SK-N-SH treated with all-trans-retinoic acid at 6 μM for 48 hours (cell line): ENCODE measurements at places on chromosomes 2 and 18.

- ATAC-seq: no peak
Measured at GRCh38 chr2:72157871-72158771, 10.5 kb upstream of the CYP26B1 start.

- ATAC-seq: no peak
Measured at GRCh38 chr2:133821107-133821760, 253.0 kb upstream of the NCKAP5 start.

GRCh38 chr2:36397728-36398413, 42.3 kb downstream of the CRIM1 start:
- ATAC-seq: no peak

- ATAC-seq: no peak
Measured at GRCh38 chr18:30094556-30094955, 948.0 kb downstream of the DSC3 start.

DNA sequence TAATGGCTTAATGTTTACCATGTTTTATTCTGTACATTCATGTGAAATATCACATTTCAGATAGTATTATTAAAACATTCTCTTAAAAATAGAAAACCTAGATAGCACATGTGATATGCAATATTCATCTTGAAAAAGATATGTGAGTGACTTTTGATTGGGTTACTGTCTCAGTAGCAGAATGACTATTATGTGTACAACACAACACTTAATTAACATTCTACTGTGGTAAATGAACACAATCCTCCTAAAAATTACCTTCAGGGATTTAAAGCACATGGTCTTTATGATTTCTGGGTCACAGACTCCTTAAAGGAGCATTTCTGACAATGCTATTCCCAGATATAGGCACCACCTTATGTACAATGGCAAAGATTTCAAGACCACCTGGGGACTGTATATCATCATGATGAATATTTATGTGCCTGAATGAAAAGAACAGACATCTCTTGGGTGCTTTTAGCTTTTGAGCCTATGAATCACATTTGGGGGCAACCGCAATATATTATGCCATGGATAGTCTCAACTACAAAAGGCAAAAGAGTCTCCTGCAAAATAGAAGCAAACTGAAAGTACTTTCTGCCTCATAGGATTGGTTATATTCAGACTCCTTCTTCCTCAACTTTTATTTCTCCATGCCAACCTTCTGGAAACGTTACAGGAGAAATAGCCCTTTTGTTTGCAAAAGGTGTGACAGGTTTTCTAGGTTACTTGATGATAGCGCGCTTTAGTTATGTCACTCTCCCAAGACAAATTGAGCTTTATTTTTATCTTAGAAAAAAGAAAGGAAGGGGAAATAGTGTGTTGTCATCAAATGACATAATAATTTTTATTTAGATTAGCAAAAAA, 259.0 kb downstream of the CALCRL start:
- no peak for ATAC-seq

GRCh38 chr2:165635532-165635931, 158.5 kb downstream of the GALNT3 start:
- ATAC-seq: no peak

GRCh38 chr18:34482204-34482603, 227.9 kb upstream of the DTNA start:
- ATAC-seq: no peak

- peak; percentile 20 for ATAC-seq
Measured at GRCh38 chr2:28661589-28662001, 90.0 kb upstream of the PPP1CB start.

- no peak for ATAC-seq
Measured at GRCh38 chr2:138182937-138183312, 218.7 kb downstream of the HNMT start.

DNA sequence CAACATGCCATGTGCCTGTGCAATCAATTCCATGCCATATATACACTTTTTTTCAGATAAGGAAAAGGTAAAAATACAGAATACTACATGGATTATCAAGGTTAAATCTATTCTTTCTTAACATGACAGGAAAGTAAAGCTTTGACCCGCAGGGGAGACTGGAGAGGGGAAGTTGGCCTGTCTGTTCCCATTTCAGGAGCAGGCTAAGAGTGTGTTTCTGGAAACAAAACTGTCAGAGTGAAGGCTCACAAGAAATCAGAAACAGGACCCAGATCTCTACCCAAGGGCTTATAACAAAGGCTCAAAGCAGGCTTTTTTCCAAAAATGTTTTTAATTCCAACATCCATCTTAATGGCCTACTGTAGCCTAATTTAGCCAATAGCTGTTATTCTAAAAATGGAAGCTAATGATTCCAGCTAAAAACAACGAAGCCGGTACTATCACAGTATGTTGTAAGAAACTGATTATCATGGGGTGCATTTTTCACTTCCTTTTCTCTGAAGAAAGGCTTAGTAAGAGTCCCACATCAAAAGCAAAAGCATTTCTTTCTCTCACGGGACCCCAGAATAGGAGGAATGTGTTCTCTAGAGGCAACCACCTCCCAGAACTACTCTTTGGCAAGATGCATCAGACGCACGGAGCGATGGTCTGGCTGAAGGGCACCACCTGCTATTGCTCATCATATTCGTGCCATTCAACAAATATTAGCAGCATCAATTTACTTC, 41.4 kb downstream of the FECH start:
- no peak for ATAC-seq

DNA sequence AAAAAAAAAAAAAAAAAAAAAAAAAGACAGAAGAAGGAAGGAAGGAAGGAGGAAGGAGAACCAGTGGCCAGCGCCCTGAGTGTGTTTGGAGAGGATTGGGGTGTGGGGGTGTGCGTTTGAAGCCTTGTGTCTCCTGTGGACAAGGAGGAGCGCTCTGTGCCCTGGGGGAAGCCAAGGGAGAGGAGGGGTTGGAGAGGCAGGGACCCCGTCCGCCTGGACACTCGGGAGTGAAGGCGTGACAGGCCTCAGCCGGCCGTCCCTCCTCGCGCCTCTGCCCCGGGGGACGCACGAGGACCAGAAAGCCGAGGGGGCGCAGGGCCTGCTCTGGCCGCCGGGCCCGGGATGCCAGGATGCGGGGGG, 44.9 kb downstream of the SERTAD2 start:
- no peak for ATAC-seq

DNA sequence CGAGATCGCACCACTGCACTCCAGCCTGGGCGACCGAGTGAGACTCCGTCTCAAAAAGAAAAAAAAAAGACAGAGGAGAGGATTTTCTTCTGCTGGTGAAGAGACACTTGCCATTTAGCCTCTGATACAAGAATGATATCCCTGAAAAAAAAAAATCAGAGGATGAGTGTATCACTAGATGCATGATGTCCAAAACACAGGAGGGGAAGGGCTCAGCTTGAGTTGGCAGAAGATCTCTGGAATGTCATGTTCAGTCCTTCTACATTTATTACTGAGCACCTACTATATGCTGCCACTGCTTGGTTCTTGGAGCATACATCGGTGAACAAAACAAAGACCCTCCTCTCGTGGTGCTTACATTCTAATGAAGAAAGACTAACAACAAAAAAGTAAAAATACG, 10.9 kb upstream of the PKDCC start:
- ATAC-seq: no peak

GRCh38 chr18:27921392-27921791, 255.5 kb downstream of the CDH2 start:
- ATAC-seq: peak; percentile 28

- no peak for ATAC-seq
Measured at GRCh38 chr2:241654551-241654950, 17.1 kb downstream of the ATG4B start.

- no peak for ATAC-seq
Measured at GRCh38 chr18:26919627-26920026, 54.1 kb upstream of the AQP4 start.

GRCh38 chr2:211454679-211455078, 898.3 kb downstream of the CPS1 start:
- ATAC-seq: no peak

DNA sequence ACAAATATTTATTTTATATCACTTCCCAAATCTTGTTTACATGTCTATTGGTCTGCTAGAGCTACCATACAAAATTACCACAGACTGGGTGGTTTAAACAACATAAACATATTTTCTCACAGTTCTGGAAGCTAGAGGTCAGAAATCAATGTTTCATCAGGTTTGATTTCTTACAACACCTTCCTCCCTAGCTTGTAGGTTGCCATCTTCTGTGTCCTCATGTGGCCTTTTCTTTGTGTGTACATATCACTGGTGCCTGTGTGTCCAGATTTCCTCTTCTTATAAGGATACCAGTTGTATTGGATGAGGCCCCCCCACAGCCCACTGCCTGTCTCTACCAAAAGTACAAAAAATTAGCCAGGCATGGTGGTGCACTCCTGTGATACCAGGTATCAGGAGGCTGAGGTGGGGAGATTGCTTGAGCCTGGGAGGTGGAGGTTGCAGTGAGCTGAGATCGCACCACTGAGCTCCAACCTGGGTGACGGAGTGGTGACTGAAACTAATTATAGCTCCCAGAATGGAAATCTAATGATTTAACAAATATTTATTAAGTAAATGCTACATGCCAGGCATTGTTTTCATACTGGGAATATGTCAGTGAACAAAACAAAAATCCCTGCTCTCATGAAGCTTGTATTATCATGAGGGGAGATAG, 13.6 kb downstream of the EML4 start:
- no peak for ATAC-seq

DNA sequence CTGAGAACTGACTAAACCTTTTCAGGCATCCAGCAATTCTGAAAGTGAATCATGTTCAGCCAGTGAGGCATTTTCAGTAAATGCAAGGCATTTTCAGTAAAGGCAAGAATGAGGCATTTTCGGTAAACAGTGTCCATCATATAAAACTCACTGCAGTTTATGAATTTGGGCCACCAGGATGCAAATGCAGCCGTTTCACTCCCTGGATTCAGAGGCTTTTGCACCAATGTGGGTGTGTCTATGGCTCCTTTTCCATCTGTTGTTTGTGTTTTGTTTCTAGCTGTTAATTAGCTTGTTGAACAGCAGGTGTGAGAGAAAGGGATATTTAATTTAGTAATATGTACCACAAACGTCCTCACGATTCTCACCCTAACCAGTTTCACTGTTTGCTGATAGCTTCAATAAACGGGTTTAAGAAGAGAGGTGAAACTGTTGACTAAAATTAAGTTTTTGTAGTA, 116.3 kb upstream of the PGAP1 start:
- no peak for ATAC-seq

DNA sequence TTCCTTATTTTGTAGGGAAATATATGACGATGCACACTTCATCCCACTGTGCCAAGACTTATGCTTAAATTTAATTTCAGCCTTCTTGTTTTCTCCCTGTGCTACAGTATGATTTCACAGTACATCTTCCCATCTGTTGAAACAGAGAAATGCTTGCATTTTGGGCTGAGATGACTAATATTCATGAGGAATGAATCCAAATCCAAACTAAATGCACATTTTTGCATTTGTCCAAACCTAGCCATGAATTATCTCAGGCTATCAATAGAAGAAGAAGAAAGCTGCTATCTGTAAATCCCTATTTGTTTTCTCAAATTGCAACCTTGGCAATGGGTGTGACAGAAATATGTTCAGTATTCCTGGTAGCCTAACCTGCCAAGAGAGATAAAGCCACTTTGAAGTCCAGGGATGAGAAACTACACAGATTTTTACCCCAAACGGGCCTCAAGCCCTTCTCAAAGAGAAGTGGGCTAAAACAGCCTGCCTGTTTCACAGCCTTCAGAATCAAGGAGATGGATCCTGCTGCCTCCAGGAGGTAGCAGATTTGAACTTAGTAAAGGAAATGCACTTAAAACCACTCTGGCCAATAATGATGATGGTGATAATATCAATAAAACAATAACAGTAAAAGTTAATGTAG, 306.9 kb upstream of the NT5C1B start:
- peak; percentile 63 for ATAC-seq

DNA sequence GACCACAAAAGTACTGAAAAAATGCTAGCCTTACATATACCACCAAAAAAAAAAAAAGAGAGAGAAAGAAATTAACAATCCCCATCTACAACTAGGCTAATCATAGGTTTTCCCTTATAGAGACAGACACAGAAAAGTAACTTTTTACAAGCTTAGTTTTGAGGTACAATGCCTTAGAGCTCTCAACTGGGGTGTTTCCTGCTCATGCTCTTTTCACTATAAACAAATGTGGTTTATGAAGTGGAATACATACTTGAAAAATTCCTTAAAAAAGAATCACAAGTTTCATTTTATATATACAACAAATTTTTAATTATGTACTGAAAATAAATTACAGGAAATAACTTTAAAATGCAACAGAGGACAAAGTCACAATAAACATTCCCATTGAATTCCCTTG, 82.5 kb downstream of the ATL2 start:
- ATAC-seq: no peak

GRCh38 chr2:167292430-167293171, 404.3 kb downstream of the XIRP2 start:
- ATAC-seq: peak; percentile 97

DNA sequence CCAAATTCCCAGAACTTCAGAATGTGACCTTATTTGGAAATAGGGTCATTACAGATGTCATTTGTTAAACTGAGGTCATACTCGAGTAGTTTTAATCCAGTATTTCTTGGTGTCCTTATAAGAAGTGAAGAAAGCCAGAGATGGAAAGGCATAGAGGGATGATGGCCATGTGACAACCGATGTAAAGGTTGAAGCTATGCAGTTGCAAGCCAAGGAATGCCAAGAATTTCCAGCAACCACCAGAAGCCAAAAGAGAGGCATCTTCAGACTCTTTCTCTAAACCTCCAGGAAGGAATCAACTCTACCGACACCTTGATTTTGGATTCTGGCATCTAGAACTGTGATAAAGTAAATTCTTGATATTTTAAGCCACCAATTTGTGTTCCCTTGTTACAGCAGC, 242.2 kb downstream of the CDH20 start:
- ATAC-seq: peak; percentile 78

DNA sequence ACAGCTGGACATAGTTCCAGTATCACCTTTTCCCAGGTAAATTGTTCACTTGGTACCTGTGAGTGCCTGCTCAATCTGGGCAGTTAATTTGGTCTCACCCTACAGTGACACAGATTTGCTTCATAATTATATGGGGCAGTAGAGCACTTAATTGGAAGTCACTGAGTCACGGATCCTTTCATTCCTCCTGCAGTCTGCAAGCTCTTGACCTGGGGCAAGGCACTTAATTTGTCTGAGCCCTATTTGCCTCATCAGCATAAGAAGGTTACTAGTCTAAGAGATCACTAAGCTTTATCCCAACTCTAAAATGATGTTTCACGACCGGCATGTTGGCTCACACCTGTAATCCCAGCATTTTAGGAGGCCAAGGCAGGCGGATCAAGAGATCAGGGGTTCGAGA, 8.9 kb downstream of the FBXO36 start:
- ATAC-seq: no peak

GRCh38 chr2:137943678-137944347, 20.5 kb upstream of the HNMT start:
- ATAC-seq: no peak

DNA sequence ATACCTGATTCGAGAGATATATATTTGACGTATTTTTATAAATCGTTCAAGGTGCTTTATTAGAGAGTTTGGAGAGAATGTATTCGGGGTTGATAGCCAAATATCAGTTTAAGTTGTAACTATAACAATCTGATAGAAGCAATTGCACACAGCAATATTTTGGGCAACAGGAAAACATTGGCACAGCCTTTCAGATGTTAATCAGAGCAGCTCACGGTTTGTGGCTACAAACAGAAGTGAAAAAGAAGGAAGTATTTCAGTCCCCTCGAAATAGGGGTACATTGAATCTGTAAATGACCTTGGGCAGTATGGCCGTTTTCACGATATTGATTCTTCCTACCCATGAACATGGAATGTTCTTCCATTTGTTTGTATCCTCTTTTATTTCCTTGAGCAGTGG, 20.6 kb downstream of the SERPINB10 start:
- no peak for ATAC-seq

GRCh38 chr2:73451263-73451972, 65.8 kb downstream of the ALMS1 start:
- ATAC-seq: no peak
